NCI-H1092 treated with DMSO at 0.1 percent for 48 hours (cell line): ENCODE measurements at places on chromosomes 13 and 19.

- no peak for DNase-seq
Measured at GRCh38 chr13:30738526-30739236, 3.3 kb downstream of the ALOX5AP start.

GRCh38 chr13:108787700-108788414 is 158.4 kb downstream of the MYO16 start:
- no peak for DNase-seq

- DNase-seq = no peak
Measured at GRCh38 chr13:22980936-22981335, 199.8 kb upstream of the SGCG start.

GRCh38 chr13:106182404-106182803 is 353.1 kb downstream of the EFNB2 start:
- DNase-seq = no peak

GRCh38 chr13:31749929-31750328 is 10.6 kb downstream of the RXFP2 start:
- no peak for DNase-seq

DNA sequence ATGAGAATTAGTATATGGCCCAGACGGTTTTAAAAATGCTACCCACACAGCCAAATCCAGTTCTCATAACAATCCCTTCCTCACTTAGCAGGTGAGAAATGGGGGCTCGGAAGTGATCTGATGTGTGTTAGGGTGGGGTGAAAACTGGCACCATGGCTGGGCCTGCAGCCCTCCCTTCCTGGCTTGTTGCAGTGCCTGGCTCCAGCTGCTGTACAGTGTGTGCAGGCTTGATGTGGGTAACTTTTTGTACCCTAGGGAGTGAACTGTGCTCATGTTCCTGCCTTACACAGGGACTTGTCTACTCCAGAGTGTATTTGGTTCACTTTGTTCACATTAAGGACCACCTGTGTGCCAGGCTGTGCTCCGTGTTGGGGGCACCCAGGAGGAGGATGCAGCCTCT is 177.2 kb downstream of the LMO7 start:
- no peak for DNase-seq

DNA sequence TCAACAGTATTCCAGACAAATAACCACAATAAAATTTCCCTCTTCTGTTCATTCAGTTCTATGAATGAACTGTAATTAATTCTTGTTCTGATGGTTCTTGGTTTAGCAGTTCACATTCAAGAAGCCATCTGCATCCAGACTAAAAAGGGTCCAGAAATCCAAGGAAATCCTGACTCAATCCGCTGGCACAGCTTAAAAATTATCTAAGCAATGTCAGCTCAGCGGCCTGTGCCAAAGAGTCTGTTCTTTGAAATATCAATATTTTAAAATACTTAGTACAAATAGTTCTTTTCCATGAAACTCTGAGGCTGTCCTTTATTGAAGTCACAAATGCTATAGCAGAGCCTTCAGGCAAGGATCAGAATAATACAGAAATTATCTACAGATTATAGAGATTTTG is 57.2 kb downstream of the DHRS12 start:
- no peak for DNase-seq

GRCh38 chr19:54436628-54437252 is 12.3 kb upstream of the LENG8 start:
- DNase-seq = no peak

- DNase-seq = no peak
Measured at GRCh38 chr19:7900401-7900870, 3.2 kb upstream of the MAP2K7 start.

GRCh38 chr19:19185853-19186740 is 5.9 kb downstream of the BORCS8 start:
- no peak for DNase-seq

DNA sequence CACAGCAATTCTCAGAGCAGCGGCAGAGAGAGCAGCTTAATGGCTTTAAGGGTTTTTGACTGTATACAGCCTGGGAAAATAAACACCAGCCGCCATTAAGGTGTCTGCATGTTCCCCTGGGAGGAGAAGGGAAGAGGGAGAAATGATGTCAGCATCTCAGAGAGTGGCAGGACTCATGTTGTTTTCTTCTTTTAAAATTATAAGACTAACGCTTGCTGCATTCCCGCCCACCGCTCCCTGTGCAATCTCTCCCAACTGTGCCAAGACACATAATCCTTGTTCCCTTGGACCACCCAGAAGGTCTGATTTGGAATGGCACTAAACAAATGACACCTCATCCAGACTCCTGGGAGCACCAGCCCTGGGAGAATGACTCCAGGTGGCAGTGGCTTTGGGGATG is 27.7 kb upstream of the FAM216B start:
- no peak for DNase-seq

- DNase-seq = no peak
Measured at GRCh38 chr13:45674908-45675307, 27.2 kb upstream of the CBY2 start.

GRCh38 chr19:2634228-2634951 is 68.1 kb downstream of the GNG7 start:
- no peak for DNase-seq

DNA sequence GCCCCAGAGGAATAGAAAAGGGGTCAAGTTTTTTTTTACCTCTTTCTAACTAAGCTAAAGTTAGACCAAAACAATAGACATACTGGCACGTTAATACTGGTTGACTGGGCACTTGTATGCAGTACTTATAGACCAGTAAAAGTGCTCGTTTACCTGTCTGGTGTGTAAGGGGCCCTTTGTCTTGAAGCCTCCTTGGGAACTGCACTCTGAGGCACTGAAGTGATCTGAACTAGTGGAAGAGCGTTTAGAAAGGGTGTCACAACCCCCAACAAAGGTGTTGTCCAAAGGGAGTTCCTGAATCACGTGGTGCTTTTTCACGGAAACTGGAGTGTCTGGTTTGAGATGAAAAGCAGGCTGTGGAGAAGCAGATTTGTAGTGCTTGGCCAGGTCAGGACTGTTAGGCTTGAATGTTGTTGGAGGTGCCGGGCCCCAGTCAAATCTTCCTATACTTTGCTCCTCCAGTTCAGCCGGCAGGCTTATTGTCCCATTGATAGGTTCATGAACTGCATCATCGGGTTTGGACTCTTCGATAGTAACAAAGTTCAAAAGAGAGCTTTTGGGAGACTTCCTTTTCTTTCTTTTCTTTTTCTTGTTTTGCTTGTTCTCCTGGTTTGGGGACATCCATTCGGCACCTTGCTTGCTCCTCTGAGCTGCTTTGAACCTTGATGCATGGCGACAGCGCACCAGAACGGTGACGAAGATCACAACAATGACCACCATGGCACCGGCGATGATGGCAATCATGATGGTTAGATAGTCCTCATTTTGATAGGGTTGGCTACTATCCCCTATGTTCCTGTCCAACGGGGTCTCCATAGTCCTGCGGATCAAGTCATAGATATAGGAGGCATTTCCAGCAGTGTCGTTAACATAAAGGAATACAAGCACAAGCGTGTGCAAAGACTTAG is 4.6 kb downstream of the PCDH9 start:
- DNase-seq = no peak

DNA sequence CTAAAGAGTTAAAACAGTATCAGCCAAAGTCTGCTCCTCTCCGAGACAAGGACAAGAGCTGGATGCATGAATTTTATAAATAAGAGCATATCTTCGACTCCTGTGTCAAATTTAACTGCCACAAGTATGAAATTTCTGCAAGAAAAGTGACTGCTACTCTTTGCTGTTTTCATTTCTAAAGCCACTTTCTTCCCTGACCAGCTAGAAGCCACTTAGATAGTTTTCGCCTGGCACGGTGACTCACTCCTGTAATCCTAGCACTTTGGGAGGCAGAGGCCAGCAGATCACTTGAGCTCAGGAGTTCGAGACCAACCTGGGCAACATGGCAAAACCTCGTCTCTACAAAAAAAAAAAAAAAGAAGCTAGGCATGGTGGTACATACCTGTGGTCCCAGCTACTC is 61.3 kb downstream of the ENOX1 start:
- no peak for DNase-seq

DNA sequence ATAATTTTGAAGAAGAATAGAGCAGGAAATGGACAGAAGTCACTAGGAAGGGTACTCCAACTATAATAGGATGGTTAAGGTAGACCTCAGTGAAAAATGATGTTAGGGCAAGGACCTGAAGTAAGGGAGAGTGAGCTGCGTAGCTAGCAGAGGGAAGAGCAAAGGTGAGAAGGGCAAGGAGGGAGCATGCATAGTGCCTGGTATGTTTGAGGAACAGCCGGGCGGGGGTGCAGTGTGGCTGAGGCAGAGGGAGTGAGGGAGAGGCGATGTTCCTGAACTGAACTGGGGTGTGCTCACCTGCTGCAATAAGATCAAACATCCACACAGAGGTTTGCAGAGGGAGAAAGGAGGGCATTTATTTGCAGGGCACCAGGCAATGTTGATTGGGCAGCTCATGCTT is 110.4 kb downstream of the DNAJC15 start:
- DNase-seq = no peak

DNA sequence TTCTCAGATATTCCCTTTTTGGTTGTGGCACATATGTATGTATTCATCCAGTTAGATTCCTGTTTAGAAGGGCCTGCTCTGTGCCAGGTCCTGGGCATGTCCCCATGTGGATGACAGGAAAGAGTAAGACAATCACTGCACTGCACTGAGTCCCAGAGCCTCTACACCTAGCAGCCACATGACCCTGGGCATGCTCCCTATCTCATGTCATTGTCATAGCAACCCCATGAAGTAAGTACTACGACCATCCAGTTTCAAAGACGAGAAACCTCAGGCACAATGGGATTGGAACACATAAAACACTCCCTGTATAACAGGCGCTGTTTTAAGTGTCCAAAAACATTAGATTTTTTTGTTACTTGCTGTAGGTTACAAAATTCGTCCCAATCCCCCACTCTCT is 594.4 kb downstream of the UQCRFS1 start:
- DNase-seq = no peak

DNA sequence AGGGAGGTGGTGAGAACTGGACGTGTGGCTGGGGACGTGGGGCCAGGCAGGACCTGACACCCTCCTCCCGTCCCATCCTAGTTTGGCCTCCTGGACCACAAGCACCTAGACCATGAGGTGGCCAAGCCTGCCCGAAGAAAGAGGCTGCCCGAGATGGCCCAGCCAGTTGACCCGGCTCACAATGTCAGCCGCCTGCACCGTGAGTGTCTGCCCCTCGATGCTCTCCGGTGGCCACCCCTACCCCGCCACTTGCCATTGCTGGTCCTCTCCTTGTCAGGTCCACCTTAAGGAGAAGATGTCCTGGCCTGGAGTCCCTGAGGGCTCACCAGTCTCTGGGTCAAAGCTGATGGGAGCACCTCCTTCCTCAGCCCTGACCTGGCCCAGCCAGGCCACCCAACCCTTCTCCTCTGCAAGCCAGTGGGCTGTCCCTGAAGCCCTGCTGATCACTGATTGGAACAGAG is 2.2 kb downstream of the ANGPTL4 start:
- no peak for DNase-seq

DNA sequence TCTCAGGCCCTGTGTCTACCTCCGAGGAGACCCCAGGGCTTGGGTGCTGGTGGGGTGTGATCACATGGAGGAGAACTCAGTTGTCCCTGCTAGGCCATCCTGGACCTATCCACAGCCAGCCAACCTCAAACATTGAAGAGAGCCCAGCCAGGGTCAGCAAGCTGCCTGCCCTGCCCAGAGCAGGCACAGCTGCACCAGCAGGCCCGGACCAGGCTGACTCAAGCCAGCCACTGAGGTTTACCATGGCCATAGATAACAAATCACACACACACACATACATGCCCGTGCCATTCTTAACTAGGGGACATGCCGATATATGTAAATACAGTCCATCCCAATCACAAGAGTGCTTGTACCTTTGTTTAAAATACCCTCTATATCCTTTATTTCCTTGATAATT is 8.1 kb downstream of the ARHGEF7 start:
- no peak for DNase-seq

DNA sequence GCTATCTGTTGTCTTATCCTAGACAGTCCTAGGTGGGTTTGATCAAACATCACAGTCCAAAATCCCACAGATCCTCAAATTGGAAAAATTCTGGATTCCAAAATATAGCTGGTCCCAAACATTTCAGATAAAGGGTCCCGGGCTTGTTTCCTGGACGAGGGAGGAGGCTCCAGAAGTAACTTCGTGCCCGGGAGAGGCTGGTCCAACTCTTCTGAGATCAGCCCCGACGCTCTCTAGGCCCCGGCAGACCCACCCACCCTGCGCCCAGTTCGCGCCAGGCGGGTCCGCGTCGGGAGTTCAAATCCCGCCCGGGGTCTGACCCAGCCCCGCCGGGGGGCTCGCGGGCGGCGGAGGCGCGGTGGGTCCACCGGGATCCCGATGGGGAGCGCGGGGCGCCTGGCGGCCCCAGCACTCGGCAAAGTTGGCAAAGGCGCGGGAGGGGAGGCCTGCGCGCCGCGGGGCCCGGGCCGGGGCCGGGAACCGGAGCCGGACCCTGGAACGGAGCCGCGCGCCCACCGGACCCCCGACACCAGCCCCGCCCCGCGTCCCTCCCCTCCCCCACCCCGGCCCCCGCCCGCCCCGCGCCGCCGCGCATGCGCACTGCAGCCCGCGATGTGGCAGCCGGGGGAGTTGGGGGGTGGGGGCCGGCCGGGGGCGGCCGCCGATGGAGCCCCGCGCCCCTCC is 513 bp downstream of the MIER2 start:
- peak; percentile 52 for DNase-seq

DNA sequence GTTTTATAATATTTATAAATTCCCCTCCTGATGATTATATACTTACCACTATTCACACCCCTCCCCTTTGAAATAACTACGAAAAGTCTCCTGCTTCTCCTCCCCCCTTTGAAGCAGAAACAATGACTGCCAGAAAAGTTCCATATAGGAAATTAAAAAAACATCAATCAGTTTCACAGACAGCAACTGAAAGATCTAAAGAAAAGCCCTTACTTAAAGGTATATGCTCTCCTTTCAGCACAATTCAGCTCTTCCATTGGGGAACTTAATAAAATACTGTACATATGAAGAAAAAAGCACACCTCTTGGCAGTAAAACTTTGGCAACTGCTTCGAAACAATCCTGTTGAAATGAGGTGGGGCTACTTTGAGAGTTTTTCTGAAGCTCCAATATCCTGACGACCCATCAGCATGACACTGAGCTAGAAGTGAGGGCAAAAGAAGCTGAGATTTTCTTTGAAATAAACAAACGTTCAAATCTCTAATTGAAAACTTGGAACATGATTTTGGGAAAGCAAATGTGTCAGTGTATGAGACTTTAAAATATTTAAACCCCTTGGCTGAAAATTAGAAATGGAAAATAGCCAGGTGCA is 147.6 kb upstream of the RXFP2 start:
- no peak for DNase-seq

- DNase-seq = no peak
Measured at GRCh38 chr13:73251626-73252265, 192.9 kb downstream of the KLF5 start.

DNA sequence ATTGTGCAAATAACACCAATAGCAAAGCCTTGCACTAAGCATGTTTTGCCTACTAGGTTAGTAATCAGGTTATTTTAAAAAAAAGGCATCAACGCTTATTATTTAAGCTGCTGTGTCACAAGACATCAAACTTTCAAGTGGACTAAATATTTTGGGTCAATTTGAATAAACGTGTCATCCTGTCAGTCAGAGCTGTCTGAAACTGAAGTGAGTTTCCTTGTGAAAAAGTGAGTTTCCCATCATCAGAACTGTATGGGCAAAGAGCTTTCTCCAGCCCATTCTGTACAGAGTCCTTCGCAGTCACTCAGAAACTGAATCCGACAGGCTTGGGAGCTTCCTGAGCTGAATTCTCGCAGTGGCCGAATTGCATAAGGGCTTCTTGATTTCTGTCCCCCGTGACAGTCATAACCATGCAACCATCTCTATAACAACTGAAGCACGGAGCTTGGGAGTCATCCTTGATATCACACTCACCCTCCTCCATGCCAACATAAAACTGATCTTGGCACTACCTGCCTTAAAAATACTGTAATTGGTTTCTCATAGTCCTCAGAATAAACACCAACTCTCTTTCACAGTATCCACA is 139.8 kb downstream of the MIPEP start:
- no peak for DNase-seq

- no peak for DNase-seq
Measured at GRCh38 chr19:23285948-23286347, 35.8 kb upstream of the ZNF724 start.
